Stimulated activated CD8-positive, alpha-beta memory T cell treated with anti-CD3 and anti-CD28 coated beads, Interleukin-7, amount 100 ng/mL, for 1 hour (primary cell): ENCODE measurements at places on chromosomes 7 and 10.

- no peak for DNase-seq
These were observed 11.4 kb downstream of the PTPRN2 start for GRCh38 chr7:158576050-158576762.

- no peak for DNase-seq
These were observed 66.8 kb upstream of the CCNJ start for GRCh38 chr10:95976362-95977229.

- no peak for DNase-seq
These were observed 22.0 kb downstream of the KLF6 start for GRCh38 chr10:3763035-3763456.

DNA sequence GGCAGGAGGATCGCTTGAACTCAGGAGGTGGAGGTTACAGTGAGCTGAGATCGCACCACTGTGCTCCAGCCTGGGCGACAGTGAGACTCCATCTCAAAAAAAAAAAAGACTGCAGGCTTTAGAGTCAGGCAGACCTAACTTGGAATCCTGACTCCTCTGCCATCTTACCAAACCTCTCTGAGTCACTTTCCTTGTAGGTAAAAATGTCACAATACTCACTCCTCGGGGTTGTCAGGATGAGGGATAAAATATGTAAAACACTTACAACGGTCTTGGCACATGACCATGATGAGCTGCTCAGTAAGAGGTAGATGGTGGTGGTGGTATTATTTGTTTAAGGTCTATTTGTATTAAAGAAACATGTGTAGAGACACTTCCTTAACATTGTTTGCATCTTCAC is 154.1 kb upstream of the PDE1C start:
- no peak for DNase-seq

DNA sequence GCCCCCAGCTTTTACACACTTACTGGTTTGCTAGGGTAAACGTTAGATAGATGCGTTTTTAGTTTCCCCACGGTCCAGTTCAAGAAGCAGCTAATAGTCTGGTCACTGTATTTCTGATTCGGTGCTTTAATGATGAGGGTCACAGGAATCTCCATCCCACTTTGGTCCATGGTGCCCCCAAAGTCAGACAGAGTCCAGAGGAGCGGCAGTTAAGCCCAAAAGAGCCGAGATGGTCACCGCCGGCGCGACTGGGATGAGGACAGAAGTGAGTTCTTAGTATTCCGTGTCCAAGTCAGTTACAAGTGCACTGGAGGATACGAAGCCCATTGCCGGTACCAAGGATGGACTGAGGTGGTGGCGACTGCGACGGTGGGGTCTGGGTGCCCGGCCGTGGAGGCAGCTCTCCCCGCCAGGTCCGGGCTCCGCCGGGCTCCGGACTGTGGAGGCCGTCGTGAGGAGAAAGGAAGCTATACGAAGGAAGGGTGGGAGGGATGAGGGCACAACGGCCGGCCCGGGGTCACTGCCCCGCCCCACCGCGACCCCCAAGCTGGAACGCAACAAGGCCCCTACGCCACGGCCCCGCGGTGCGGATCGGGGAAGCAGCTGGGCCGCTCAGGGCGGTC is 663 bp downstream of the HERPUD2 start:
- no peak for DNase-seq

DNA sequence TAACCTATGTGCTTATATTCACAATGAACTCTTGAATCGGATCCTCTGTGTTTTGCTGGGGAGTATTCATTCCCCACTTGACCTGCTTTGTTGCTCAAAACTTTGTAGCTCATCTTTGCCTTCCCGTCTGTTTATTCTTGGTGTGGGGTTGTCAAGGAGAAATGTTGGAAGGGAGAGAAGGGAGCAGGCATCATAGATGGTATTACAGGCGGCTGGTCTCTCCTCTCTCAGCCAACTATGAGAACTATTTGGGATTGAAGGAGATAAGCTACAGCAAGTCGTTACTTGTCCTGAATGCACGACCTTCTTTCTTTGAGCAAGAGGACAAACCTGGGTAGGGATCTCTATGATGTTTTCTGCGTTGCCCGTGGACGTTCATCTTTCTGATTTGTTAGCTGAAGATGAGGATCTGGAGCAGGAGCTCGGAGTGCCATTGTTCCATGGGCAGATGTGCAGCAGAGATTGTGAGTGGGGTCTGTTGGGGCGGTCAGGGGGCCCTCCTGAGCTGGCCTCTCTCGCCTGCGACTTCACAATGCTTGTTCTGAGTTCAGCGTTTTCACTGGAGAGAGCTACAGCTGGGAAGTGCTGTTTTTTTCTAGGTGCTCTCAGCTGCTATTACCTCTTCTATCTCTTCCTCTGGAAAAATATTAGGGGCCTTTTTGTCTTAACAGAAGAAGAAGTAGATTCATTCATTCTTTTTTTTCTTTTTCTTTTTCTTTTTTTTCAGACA is 126.9 kb upstream of the KLF6 start:
- DNase-seq, result no peak

GRCh38 chr10:114172216-114172615 is 1.8 kb downstream of the CCDC186 start:
- DNase-seq, result no peak

- no peak for DNase-seq
These were observed 50.8 kb downstream of the CYTH3 start for GRCh38 chr7:6221340-6222319.

- no peak for DNase-seq
These were observed 132.0 kb upstream of the FOXK1 start for GRCh38 chr7:4550117-4550516.

GRCh38 chr7:156222151-156222550 is 409.9 kb upstream of the SHH start:
- no peak for DNase-seq

DNA sequence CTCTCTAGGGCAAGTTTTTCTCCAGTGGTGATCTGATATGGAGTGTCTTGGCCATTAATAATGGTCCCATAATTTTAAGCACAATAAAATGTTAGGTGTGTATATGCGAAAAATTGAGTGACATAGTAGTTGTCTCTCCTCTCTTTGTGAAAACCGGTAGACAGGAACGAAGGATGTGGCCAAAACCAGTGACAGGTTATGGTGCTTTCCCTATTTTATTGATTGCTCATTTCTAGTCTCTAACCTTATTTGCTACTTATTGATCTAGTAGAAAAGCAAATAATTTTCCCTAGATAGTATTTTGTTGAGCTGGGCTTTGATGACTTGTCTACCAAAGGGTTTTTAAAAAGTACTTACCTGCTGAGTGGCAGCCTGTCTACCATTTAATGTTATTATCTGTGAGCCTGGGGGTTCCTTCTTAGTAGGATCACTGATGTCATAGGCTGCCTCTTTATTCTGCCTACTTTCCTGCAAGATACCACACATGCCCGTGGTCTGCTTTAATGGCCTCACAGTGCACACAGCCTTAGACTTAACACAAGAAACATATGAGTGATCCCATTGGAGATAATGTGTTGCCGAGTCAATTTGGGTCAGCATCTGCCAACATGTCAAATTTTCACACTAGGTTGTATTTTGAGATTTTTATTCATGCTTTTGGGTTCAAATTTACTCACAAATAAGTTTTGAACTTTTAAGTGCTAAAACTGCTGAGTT is 100.0 kb downstream of the AUTS2 start:
- no peak for DNase-seq

- no peak for DNase-seq
These were observed 11.7 kb upstream of the KIAA1217 start for GRCh38 chr10:24197263-24197662.

GRCh38 chr10:121270906-121271305 is 327.3 kb downstream of the FGFR2 start:
- no peak for DNase-seq

DNA sequence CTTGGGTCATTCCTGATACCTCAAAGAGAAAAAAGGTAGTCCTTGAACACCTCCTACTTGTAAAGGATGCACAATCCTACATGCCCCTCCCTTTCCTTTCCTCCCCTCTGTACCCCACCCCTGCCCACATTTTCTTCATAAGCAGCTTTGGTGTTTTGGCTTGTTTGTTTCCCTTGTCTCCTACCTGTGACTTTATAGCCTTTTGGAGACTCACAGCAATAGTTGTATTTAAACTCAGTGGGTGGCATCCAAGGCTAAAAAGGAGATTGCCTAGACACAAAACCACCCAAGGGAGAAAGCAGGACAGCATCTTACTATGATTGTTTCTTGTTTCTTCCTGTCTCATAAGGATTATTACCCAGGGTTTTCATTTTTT is 63.4 kb downstream of the EGFR start:
- DNase-seq, result no peak

DNA sequence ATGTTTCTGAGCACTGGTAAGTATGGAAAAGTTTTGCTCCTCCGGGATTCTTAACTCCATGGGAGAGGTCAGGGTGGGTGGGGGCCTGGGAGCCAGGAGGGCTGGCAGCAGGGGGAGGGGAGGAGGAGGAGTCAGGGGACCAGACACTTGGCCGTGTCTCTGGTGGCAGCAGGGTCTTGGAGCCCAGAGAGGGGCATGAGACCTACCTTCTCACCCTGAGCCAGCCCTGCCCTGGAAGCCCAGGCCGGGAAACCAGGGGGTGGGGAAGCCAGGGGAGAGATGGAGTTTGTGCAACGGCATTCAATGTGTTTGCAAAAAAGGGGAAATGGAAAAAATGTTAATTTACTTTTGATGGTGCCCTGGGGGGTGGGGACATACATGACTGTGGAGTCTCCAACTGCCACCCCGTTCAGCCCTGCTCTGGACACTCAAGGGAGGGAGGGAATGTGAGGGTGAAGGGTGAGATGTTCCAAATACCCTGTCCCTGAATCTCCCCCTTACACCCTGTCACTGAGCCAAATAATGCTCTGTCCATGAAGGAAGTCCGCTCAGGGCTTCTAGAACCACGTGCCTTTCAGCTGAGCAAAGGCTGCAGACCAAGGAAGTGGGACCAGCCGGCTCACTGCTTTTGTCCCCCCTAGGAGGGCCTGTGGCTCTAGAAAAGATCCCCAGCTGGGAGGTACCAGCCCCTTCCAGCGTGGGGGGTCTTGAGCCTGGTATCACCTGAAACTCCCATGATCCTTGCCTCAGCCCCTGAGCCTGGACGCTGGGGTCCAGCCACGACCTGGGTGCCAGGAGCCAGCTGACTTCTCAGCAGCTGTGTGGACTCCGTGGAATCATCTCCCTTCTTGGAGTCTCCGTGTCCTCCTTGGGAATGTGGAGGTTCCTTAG is 48.3 kb downstream of the TMEM270 start:
- no peak for DNase-seq

DNA sequence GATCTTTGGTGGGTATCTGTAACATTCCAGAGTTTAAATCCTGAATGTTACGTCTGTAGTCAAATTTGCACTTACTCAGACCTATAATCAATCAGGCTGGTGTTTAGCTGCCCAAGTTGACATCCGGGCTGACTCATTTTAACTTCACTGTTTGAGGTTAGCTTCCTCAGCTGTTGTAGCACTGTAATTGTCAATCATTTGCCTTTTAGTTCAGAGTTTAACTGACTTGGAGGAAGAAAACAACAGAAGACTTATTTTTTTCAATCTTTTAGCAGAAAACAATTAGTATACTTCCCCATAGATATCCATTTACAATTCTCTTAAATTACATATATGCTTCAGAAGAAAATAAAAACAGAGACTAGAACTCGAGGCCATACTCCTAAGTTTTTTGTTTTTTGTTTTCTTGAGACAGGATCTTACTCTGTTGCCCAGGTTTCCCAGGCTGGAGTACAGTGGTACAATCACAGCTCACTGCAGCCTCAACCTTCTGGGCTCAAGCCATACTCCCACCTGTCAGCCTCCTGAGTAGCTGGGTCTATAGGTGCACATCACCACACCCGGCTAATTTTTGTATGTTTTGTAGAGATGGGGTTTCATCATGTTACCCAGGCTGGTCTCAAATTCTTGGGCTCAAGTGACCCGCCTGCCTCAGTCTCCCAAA is 38.5 kb upstream of the LRRC17 start:
- DNase-seq, result no peak

DNA sequence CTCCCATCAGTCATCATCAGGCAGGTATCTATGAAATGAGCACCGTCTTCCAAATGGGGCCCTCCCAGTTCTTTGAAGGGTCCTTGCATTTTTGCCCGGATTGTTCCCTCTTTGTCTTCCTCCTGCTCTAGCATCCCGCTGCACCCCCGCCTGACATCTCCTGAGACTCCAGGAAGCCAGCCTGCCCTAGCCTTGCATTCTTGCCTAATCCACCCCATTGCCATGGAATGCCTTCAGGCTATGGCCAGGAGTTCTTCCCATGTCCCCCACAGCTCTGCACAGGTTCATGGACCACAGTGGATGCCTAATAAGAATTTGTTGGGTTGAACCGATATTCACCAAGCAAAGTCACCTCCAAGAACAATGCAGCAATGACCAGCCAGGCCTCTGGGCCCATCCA is 62.1 kb downstream of the ZMIZ1 start:
- no peak for DNase-seq

DNA sequence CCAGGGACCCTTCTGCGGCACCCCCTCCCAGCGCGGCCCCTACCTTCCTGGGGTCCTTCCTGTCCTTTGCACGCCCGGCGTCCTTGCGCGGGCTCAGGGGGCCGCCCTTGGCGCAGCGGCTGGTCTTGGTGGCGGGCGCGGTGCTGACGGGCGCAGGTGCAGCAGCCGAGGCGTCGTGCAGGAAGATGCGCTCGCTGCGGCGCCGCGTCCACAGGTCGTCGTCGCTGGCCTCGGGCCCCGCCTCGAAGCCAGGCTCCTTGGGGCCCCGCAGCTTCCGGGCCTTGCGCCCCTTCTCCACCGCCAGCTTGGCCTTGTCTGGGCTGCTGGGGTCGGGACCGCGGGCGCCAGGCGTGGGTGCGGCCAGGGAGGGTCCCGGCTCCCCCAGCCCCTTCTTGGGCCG is 49.8 kb downstream of the SLC29A4 start:
- DNase-seq, result no peak

DNA sequence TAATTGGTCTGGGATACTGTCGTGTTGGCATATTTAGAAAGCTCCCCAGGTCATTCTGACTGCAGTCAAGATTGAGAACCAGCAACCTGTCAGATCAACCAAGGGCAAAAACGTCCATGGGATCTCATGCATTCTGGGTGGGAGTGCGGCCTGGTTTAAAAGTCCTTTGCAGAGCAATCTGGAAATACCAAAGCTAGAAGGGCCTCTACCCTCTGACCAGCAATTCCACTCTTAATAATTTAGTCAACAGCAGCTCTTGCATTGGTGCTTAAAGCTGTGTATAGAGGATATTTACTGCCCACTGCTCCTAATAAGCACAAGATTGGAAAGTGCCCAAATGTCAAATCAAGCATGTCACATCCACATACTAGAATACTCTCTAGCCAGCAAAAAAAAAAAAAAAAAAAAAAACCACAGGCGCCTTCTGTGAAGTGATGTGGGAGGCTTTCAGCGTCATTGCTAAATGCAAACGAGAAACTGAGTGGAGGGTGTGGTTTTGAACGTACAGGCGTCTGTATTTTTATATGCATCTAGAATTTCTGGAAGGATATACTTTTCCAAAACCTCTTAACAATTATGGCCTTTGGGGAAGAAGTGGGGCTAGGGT is 44.8 kb upstream of the HSPA12A start:
- no peak for DNase-seq

- DNase-seq, result no peak
These were observed 5.1 kb upstream of the MACC1 start for GRCh38 chr7:20222219-20222828.
